ENCODE measurements at places on chromosomes 11 and 22.

- DNase-seq = no peak
Observed at GRCh38 chr11:16791191-16791961, 52.9 kb downstream of the C11orf58 start.

- no peak for DNase-seq
Observed at GRCh38 chr11:115739878-115740277, 235.7 kb upstream of the CADM1 start.

- DNase-seq = no peak
Observed at GRCh38 chr22:33803371-33804282, 116.6 kb downstream of the LARGE1 start.

DNA sequence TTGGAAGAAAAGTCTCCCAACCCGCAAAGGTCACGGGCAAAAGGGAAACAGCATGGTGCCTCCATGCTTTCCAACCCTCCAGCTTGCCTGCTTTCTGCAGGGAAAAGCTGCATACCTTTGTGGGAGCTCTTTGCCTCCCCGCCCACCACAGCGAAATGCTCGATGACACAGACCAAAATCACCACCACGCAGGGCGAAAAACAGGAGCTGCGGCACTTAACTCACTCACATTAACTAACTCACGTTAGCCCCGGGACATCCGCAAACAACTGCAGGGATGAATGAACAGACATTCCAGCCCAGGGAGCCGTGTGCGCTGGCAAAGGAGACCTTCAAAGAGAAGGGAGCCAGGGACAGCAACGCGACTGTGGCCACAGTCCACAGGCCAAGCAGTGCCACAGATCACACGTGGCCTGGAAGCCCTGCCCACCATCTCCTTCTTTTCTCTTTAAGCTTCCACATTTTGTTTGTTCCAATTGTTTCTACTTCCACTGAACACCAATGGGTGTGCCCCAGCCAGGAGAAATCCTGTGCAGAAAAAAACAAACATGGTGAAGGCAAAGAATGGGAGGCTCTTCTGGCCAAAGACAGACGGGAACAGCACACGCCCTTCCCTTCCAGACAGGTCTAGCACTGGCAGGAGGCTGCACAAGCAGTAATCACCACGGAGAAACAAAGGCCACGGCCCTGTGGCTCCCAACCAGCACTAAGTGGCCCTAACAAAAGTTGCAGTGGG is 39.3 kb downstream of the DUSP8 start:
- DNase-seq = no peak

DNA sequence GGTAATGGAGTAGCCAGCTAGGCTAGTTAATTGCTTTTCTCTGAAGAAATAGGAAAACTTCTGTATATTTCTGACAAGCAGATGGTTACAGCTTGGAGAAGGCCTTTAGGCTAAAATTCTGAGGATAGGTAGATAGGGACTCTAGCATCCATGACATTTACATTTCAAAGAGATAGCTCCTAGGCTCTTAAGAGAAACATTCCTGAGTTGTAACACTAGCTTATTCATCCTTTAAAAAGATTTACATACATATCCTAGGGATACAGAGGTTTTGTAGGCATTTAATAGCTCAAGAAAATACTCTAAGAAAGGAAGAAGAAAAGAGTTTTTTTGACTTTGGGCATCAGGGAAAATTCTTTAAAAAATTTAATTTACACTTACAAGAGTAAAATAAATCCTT is 130.9 kb upstream of the CCDC179 start:
- no peak for DNase-seq

Data from stimulated activated CD8-positive, alpha-beta memory T cell treated with anti-CD3 and anti-CD28 coated beads, Interleukin-4, amount 100 ng/mL, for 24 hours (primary cell).